ENCODE measurements at places on chromosomes 7 and 10.

DNA sequence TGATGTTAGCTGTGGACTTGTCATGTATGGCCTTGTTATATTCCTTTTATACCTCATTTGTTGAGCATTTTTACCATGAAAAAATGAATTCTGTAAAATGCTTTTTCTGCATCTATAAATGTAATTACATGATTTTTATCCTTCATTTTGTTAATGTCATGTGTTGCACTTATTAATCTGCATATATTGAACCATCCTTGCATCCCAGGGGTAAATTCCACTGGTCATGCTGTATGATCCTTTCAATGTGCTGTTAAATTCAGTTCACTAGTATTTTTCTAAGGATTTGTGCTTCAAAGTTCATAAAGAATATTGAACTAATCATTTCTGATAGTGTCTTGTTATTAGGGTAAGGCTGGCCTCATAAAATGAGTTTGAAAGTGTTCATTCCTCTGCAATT, 31.9 kb upstream of the AHR start:
- DNase-seq = no peak

DNA sequence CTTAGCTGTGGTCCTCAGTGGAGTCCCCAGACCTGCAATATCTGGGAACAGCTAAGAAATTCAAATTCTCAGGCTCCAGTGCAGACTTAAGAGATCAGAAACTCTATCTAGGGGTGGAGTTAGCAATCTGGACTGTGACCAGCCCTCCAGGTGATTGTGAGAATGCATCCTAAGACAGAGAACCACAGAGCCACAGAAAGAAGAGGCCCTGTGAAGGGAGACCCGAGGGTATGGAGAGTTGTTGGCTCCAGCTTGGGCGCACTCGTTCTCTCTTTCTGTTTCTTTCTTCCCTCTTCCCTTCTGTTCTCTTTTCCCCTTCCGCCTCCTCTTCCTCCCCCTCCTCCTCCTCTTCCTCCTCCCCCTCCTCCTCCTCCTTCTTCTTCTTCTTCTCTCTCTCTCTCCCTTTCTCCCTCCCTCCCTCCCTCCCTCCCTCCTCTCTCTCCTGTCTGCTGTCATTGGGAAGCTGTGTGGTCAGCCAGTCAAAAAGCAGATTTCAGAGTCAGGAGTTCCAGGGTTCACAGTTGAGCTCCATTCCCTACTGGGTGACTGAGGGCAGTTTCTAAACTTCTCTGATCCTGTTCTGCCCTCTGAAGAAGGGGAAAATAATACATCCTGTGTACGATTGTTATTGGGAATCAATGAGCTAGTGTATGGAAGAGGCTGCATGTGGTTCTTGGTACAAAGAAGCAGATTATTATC, 62.1 kb upstream of the STEAP1B start:
- DNase-seq = no peak

DNA sequence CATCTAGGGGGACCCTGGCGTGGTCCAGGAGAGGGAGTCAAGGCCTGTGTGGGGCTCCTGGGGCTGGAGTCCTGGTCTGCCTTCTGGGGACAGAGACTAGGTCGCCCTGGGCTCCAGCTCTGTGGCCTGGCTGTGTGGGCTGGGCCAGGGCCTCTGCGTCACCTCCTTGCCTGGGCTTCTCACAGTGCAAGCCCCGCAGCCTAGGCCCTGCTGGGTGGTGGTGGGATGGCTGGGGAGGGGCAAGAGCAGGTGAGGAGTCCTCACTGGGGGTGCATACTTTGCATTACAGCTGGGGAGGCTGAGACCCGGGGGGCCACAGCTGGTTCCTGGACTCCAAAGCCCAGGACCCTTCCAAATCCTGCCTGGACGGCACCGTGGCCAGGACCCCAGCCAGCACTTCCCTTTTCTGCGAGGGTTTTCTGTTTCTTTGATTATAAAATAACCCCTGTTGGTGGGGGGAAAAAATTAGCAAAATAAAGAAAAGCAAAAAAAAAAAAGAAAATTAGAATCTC, 23.5 kb downstream of the PWWP2B start:
- no peak for DNase-seq

DNA sequence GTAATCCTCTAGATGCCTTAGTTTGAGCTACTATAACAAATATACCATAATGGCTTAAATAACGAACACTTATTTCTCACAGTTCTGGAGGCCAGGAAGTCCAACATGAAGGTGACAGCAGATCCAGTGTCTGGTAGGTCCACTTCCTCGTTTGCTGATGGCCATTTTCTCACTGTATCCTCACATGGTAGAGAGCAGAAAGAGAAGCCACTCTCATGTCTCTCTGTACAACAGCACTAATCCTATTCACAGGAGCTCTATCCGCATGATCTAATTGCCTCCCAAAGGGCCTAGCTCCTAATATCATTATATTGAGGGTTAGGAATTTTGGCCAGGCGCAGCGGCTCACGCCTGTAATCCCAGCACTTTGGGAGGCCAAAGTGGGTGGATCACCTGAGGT, 10.2 kb downstream of the HIBADH start:
- no peak for DNase-seq

DNA sequence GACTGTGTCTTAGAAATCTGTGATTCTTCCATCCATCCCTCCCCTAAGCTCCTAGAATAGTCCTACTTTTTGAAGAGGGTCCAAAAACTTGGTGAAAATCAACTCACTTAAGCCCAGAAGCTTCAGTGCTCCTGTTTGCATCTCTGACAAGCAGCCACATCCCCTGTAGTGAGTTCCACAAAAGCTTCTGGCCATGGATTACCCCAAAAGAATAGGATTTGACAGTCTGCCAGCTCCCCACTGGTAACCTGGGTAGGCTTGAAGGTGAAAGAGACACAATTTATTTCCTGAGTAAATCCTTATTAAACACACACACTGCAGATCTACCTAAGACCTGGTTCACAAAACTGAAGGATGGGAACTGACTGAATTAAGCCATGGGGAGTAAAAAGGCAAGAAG, 46.5 kb downstream of the LGI1 start:
- DNase-seq = no peak

GRCh38 chr10:20871970-20872369, 25.1 kb downstream of the NEBL start:
- DNase-seq = no peak

DNA sequence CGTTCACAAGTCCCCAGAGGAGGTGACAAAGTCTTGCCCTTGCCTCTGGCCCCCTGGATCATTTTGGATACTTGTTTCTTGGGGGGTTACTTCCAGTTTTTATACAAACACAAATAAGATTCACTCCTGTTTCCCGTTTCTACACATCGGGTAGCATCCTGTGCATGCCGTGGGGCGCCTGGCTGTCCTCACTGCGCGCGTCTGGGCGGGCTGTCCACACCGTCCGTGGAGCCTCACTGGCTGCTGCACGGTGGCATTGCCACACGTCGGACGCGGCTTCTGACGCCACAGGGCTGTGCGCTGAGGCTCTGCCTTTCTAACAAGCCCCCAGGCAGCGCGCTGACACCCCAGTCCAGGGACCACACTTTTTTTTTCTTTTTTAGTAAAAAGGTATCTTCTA, 18.4 kb downstream of the BNIP3 start:
- no peak for DNase-seq

Measured in AG08395 (cell line).